RKO (cell line): ENCODE measurements at places on chromosomes 7 and 10.

DNA sequence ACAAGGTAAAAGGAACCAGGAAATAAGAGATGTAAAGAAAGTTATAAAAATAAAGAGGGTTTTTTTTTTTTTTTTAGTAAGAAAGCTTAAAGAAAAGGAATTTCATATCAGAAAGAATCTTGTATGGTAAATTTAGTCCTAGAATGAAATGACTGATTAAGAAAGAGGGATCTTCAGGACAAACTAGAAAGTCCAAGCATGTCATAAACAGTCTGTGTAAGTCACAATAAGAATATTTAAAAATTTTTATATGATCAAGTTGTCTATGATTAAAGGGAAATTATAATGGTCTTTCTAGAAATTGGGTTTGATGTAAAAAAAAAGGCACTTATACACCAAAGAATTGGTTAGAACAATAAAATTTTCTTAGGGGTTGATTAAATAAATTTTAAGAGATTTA is 289.5 kb downstream of the XPNPEP1 start:
- peak; percentile 12 for DNase-seq

DNA sequence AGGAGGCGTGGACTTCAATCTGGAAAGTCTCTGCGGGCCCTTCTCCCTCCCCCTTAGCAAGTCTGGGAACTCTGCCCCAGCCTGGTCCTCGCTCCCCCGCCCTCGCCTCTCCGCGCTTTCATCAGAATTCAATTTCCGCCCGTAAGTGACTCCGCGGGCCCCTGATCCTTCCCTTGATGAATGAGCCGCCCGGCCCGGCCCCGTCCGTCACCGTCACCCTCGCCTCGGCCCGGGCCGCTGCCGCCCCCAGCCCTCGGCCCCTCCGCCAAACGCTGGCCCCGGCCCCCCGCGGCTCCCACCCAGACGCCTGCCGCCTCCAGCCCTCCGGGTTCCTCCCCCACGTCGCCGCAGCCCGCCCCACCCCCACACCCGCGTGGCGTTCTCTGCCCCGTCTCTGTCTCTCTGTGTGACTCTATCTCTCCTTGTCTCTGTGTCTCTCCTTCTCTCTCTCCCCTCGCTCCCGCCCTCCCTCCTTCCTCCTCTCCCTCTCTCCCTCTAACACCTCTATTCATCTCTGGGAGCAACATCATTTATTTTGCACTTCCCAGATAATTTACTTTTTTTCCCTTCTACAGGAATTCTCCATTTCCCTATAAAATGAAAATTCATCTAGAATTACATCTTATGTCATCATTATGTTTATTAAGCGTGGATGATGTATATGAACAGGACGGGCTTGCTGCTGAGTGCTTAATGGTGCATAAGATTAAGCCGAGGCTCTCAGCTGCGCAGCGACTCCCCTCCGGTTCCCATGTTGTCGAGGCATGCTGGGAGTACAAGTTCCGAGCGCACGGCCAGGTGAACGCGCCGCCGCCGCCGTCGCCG is 91.2 kb upstream of the PAX2 start:
- no peak for DNase-seq

DNA sequence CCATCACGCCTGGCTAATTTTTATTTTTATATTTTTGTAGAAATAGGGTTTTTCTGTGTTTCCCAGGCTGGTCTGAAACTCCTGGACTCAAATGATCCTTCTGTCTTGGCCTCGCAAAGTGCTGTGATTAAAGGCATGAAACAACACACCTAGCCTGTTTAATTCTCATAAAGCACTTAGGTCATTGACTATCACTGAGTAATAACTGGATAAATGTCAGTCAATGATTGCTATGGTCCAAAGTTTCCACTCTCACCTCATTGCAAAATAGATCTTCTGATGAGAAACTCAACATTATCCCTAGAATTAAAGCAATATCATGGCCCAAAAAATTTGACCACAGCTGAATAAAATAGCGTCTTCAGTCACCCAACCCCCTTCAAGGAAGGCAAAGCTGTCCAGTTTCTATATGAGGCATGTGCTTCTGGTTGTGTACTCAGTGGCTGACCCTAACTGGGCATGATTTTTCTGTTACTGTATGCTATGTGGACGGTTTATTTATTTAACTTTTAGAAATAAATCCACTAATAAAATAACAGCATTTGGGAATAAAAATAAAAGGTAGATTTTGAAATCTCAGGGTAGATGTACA is 86.5 kb upstream of the LRRN3 start:
- no peak for DNase-seq

DNA sequence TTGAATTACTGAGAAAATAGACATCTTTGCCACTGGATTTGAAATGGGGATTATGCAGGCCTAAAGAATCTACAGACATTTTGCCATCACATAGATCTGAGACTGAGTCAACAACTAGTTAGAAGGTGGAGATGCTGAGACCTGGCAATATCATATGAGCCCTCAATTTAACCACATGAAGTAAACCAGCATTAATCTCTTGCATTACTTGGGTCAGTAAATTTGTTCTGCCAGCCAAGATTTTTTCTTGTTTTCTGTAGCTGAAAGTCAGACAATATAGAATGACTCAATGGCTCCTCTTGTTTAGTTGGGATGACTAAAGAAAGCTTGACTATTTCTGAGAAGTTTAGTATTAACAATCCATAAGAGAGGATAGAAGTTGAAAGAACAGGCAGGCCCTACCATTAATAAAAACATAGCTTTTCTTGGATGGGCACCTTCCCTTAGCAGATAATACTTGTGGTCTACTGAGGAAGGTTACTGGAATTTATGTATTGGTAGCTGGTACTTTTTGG is 396.7 kb upstream of the SORCS1 start:
- DNase-seq, result no peak

DNA sequence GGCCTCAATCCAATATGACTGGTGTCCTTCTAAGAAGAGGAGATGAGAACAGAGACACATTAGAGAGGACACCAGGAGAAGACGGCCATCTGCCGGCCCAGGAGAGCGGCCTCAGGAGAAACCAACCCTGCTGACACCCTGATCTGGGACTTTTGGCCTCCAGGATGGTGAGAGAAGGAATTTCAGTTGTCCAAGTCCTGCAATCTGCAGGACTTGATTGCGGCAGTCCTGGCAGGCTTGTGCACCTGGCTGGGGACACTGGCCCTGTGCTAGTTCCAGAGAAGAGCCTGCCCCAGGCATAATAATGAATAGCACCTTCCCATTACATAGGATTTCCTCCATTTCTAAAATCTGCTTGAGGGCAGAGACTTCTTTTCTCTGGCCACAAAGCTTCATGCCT is 409.9 kb upstream of the SHH start:
- no peak for DNase-seq

- no peak for DNase-seq
Measured at GRCh38 chr7:17774716-17775288, 165.5 kb downstream of the SNX13 start.
